ENCODE measurements at places on chromosomes 6 and 20. TPM values are rescaled to one million over a fixed set of nuclear protein-coding genes. Genes with fewer than 3 reads are reported as not detected.

DNA sequence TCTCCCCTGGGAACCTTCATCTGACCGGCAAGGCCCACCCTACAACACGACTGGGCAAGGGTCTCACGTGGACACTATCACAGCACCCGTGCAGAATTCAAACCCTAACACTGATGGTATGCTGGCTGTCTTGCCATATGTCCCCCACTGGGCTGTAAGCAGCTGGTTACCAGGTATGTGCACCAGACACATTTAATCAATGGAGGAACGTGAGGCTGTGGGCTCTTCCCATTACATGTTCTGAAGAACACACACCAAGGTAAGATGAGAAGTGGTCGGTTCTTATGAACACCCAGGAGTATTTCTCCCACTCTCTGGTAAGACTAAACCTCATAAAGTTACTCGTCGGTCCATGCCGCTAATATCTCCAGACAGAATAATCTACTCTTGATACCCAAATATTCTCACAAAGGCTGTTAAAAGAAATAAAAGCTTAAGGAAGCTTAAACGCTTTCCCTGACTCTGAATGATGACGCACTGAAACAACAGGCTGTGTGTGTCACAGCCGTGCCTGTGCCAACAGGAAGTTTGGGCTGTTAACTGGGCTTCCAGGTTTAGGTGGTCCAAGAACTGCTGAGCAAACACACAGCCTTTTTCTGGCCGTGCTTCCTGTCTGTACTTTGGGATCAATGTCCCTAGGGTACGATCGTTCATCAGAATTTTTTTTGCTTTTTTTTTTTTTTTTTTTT lies 75.3 kb downstream of the SLC23A2 start:
- H3K4me1 ChIP-seq = peaks cover 7% of the 10 kb centered on the region
- H3K4me3 ChIP-seq = no peak overlapping the region
- no peak overlapping the region for H3K27ac ChIP-seq
- no peak for DNase-seq

DNA sequence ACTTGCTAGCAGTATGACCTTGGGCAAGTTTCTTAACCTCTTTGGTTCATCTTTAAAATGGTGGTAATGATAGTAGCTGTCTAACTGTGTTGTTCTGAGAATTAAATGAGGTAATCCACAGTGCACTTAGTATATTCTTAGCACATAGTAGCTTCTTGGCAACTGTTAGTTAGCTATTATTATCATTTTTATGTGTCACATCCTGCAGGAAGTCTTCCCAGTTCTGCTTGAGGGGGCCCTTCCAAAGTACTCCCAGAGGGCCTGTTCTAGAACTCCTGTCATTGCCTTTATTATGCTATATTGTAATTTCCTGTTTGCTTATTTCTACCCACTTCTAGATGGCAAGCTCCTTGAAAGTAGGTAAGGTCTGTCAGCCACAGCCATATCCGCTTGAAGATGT lies 30.6 kb downstream of the ANKS1A start:
- H3K27me3 ChIP-seq = no peaks in the 10 kb centered on the region
- H3K36me3 ChIP-seq = peaks cover 5% of the 10 kb centered on the region
- H3K4me3 ChIP-seq = no peak overlapping the region
- no peak for DNase-seq

DNA sequence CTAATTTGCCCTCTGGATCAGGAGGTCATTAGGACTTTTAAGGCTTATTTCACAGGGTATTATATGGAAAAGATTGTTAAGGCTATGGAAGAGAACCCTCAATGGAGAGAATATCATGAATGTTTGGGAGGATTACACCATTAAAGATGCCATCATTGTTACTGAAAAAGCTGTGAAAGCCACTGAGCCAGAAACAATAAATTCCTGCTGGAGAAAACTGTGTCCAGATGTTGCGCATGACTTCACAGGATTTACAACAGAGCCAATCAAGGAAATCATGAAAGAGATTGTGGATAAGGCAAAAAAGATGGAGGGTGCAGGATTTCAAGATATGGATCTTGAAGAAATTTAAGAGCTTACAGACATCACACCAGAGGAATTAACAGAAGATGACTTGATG lies 798.3 kb upstream of the SLC35B3 start:
- no peaks in the 10 kb centered on the region for H3K27me3 ChIP-seq
- H3K4me3 ChIP-seq = no peak overlapping the region
- DNase-seq = no peak
- no peaks in the 10 kb centered on the region for H3K4me1 ChIP-seq

GRCh38 chr20:6708010-6708409 lies 59.5 kb upstream of the BMP2 start:
- no peaks in the 10 kb centered on the region for H3K36me3 ChIP-seq
- DNase-seq = no peak
- H3K4me3 ChIP-seq = no peak overlapping the region
- no peaks in the 10 kb centered on the region for H3K4me1 ChIP-seq

DNA sequence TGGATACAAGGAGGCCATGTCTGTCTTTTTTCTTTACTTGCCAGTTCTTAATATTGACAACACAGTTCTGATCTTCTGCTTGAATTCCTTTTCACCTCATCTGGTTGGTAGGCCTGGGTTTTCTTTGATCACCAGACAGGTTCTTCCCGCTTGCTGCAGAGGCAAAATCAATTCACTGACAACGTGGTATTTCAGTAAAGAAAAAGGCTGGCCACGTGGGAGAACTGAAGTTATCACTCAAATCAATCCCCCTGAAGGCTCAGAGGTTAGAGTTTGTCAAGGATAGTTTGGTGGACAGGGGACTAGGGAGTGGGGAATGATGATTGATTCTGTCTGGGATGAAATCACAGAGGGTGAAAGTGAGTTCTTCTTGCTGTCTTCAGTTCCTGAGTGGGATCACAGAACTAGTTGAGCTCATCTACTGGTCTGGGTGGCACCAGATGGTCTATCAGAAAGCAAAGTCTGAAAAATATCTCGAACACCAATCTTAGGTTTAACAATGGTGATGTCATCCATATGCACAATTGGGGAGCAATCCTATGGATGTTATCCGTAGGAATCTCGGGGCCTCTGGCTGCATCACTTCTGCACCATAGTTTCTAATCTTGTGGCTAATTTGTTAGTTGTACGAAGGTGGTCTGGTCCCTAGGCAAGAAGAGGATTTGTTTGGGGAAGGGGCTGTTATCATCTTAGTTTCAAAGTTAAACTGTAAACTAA lies 37.3 kb upstream of the OLIG3 start:
- H3K4me3 ChIP-seq = no peak overlapping the region
- no peaks in the 10 kb centered on the region for H3K4me1 ChIP-seq
- H3K27me3 ChIP-seq = peaks cover 5% of the 10 kb centered on the region
- no peak overlapping the region for H3K27ac ChIP-seq

Gene FAM209B
- 0.43 TPM for total RNA-seq

DNA sequence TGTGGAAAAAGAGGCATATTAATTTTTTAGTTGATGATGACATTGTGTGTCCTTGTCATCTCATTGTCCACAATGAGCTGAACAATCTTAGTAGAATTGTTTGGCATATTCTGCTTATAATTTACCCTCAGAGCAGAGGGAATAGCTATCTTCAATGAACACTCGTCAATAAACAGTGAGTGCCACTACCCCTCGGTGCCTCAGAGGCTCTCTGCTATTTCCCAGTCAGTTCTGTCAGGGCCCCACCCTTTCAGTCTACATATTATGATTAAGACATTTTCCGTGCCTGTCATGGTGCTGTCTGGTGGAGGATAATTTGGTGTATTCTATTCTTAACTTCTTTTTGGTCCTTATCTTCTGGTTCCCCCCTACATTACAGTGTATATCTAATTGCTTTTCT lies 31.2 kb downstream of the NUS1 start:
- no peaks in the 10 kb centered on the region for H3K27me3 ChIP-seq
- peak; percentile 7 for DNase-seq
- H3K27ac ChIP-seq = peak overlapping the region; percentile 84
- H3K36me3 ChIP-seq = peaks cover 17% of the 10 kb centered on the region
- no peak overlapping the region for H3K4me3 ChIP-seq
- peaks cover 3% of the 10 kb centered on the region for H3K4me1 ChIP-seq

GRCh38 chr20:15359056-15359455 lies 1021.6 kb upstream of the FLRT3 start:
- no peaks in the 10 kb centered on the region for H3K4me1 ChIP-seq
- no peak overlapping the region for H3K4me3 ChIP-seq
- H3K36me3 ChIP-seq = no peaks in the 10 kb centered on the region
- no peak overlapping the region for H3K27ac ChIP-seq
- no peaks in the 10 kb centered on the region for H3K27me3 ChIP-seq
- no peak for DNase-seq

Gene RIPPLY2
- not detected for total RNA-seq

GRCh38 chr6:2412731-2413130 lies 167.3 kb upstream of the GMDS start:
- H3K36me3 ChIP-seq = no peaks in the 10 kb centered on the region
- DNase-seq = no peak
- no peaks in the 10 kb centered on the region for H3K4me1 ChIP-seq
- no peak overlapping the region for H3K4me3 ChIP-seq
- no peak overlapping the region for H3K27ac ChIP-seq

GRCh38 chr6:46776070-46776712 lies 17.0 kb upstream of the MEP1A start:
- no peaks in the 10 kb centered on the region for H3K36me3 ChIP-seq
- H3K4me3 ChIP-seq = no peak overlapping the region
- H3K4me1 ChIP-seq = no peaks in the 10 kb centered on the region
- peaks cover 5% of the 10 kb centered on the region for H3K27me3 ChIP-seq
- no peak for DNase-seq

Gene PPIL4
- 22.6 TPM for total RNA-seq

Gene PHACTR1
- 0.07 TPM for total RNA-seq

- no peak overlapping the region for H3K27ac ChIP-seq
- no peak overlapping the region for H3K4me3 ChIP-seq
- no peaks in the 10 kb centered on the region for H3K4me1 ChIP-seq
- peaks cover 12% of the 10 kb centered on the region for H3K27me3 ChIP-seq
- H3K36me3 ChIP-seq = no peaks in the 10 kb centered on the region
These were observed 125.5 kb downstream of the ELOVL4 start for GRCh38 chr6:79821859-79822258.

DNA sequence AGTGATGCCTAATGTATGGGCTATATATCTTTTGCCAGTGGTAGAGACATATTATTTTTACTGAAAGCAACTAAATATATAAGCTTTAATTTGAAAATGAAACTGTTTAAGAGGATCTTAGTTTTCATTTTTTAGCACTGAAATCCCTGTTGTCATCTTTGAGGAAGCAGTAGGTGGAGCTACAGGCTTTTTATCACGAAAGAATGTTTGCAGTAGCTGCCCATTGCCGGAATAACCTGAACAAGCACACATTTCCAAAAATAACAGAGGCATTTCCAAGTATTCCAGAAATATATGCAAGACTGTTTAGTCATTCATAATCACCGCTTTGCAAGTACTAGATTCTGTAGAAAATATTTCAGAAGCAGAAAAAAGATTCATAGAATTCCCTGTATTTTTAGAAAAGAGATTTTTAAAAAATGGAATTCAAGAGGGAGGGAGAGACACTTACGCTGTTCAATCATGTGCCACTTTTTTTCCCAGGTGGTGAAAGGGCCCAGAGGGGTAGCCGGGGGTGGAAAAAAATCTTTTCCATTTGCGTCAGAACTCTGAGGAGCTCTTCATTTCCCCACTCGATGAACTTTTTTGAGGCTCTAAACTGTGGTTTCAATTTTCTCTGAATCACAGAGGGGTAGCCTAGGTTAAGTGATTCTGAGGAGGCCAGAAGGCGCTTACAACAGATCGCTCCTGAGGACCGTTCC lies 142.5 kb upstream of the FERMT1 start:
- no peaks in the 10 kb centered on the region for H3K36me3 ChIP-seq
- H3K27me3 ChIP-seq = no peaks in the 10 kb centered on the region
- no peak for DNase-seq
- no peaks in the 10 kb centered on the region for H3K4me1 ChIP-seq
- H3K4me3 ChIP-seq = no peak overlapping the region

Data from activated CD4-positive, alpha-beta T cell treated with anti-CD3 and anti-CD28 coated beads for 36 hours (primary cell).